ENCODE measurements at places on chromosomes 2 and 18. TPM values are rescaled to one million over a fixed set of nuclear protein-coding genes. Genes with fewer than 3 reads are reported as not detected.

The DTNA gene
- 9.0 TPM for total RNA-seq

The SIX3 gene
- not detected for total RNA-seq

The ASB18 gene
- total RNA-seq, result not detected

The BUB1 gene
- 57.4 TPM for total RNA-seq

The C1QL2 gene
- not detected for total RNA-seq

The LYPD1 gene
- not detected for total RNA-seq

The STON1 gene
- total RNA-seq, result 19.7 TPM

The MPP4 gene
- total RNA-seq, result 3.4 TPM

The CD8B2 gene
- not detected for total RNA-seq

The CHRNA1 gene
- total RNA-seq, result not detected

The NYAP2 gene
- not detected for total RNA-seq

The ANKRD36B gene
- 3.5 TPM for total RNA-seq

The PSD4 gene
- total RNA-seq, result 4.6 TPM

The CD8A gene
- not detected for total RNA-seq

The IL36G gene
- not detected for total RNA-seq

The TMEM163 gene
- total RNA-seq, result not detected

The SMC6 gene
- total RNA-seq, result 15.0 TPM

The RPL31 gene
- 1,039 TPM for total RNA-seq

The NPHP1 gene
- total RNA-seq, result 6.7 TPM

The KCNJ13 gene
- total RNA-seq, result not detected

The FAP gene
- total RNA-seq, result 84.9 TPM

The RAB10 gene
- total RNA-seq, result 83.6 TPM

The MROH2A gene
- not detected for total RNA-seq

The SH3RF3 gene
- total RNA-seq, result 15.9 TPM

The UGT1A8 gene
- not detected for total RNA-seq

The CYP27A1 gene
- total RNA-seq, result 20.4 TPM

The CROCC2 gene
- 0.35 TPM for total RNA-seq

The KIF1A gene
- not detected for total RNA-seq

The EGR4 gene
- not detected for total RNA-seq

The EPAS1 gene
- total RNA-seq, result 71.1 TPM

The TANC1 gene
- 13.6 TPM for total RNA-seq

The ANKRD30B gene
- total RNA-seq, result not detected

The COPS7B gene
- 21.8 TPM for total RNA-seq

The SALL3 gene
- total RNA-seq, result not detected

The TMEM178A gene
- total RNA-seq, result not detected

The NEMP2 gene
- 6.6 TPM for total RNA-seq

The TGFA gene
- not detected for total RNA-seq

The TDRD15 gene
- not detected for total RNA-seq

The SAG gene
- total RNA-seq, result not detected

The ARHGAP15 gene
- not detected for total RNA-seq

The GKN1 gene
- total RNA-seq, result not detected

The RAD51AP2 gene
- total RNA-seq, result not detected

The FOXD4L1 gene
- total RNA-seq, result not detected
